ENCODE measurements at places on chromosomes 7 and 10.
A peak's percentile ranks its signal among the peaks of the same experiment; 100 is the strongest.

- H3K27me3 ChIP-seq: no peaks in the 10 kb centered on the region
- no peak for DNase-seq
- H3K36me3 ChIP-seq: no peaks in the 10 kb centered on the region
- H3K27ac ChIP-seq: no peak overlapping the region
Observed at GRCh38 chr7:153036396-153037063, 277.0 kb downstream of the ACTR3B start.

GRCh38 chr10:35416619-35417312, 80.5 kb downstream of the CCNY start:
- H3K4me1 ChIP-seq: peaks cover 54% of the 10 kb centered on the region
- no peak overlapping the region for H3K27ac ChIP-seq
- no peaks in the 10 kb centered on the region for H3K36me3 ChIP-seq

GRCh38 chr10:131841661-131842139, 59.1 kb upstream of the PPP2R2D start:
- no peak overlapping the region for H3K27ac ChIP-seq
- H3K36me3 ChIP-seq: no peaks in the 10 kb centered on the region
- no peak overlapping the region for H3K4me3 ChIP-seq
- DNase-seq: no peak
- H3K27me3 ChIP-seq: no peaks in the 10 kb centered on the region

DNA sequence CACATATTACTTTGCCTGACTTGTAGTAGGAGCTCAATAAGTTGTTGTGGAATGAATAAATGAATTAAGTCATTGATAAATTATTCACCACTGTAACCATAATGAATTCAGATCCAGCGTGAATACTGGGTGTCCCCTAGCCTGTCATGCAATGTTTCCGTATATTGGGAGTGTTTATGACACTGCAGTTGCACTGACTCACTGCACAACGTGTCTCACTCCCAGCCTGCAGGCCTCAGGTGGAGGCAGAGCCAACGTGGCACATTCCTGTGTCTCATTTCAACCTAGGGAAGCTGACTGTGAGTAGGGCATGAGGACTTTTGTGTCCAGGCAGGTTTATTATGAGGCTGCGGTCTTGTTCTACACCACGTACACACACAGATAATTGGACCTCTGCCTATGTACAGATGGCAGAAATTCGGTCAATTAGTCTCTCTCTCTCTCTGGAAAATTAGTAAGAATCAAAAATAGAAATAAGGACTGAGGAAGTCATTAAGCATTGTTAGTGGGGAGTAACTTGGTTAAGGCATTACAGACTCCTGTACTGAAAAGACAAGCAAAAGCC, 299.1 kb upstream of the IGFBP3 start:
- no peak overlapping the region for H3K27ac ChIP-seq
- no peaks in the 10 kb centered on the region for H3K27me3 ChIP-seq
- no peak overlapping the region for H3K4me3 ChIP-seq
- DNase-seq: no peak
- H3K36me3 ChIP-seq: no peaks in the 10 kb centered on the region

- no peak for DNase-seq
- no peak overlapping the region for H3K4me3 ChIP-seq
- H3K36me3 ChIP-seq: no peaks in the 10 kb centered on the region
- no peak overlapping the region for H3K27ac ChIP-seq
- H3K4me1 ChIP-seq: no peaks in the 10 kb centered on the region
Observed at GRCh38 chr10:129020651-129021330, 446.2 kb upstream of the MGMT start.

DNA sequence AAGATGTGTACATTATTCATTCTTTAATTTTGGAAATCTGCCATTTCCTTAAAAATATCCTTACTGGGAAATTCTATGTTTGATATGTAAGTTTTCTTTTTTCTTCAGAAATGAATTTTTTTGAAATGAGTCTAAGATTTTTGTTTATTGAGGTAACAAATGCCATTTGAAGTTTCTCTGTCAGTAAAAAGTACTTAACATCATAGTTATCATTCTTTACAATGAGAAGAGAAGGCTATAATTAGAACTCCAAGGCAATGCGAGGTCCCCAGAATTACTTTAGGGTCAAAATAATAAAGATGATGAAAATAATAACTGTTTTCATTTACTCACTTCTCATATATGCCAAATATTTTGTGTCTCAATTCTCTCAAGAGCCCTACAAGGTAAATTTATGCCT, 37.0 kb upstream of the RHOBTB1 start:
- no peaks in the 10 kb centered on the region for H3K36me3 ChIP-seq
- peaks cover 8% of the 10 kb centered on the region for H3K4me1 ChIP-seq
- H3K27ac ChIP-seq: no peak overlapping the region
- DNase-seq: no peak
- H3K4me3 ChIP-seq: no peak overlapping the region
- no peaks in the 10 kb centered on the region for H3K27me3 ChIP-seq

GRCh38 chr10:96507044-96507443, 6.7 kb downstream of the TLL2 start:
- H3K27ac ChIP-seq: no peak overlapping the region
- H3K4me3 ChIP-seq: no peak overlapping the region
- no peak for DNase-seq
- peaks cover 4% of the 10 kb centered on the region for H3K4me1 ChIP-seq

GRCh38 chr7:158061026-158061630, 526.5 kb downstream of the PTPRN2 start:
- no peak overlapping the region for H3K27ac ChIP-seq
- no peaks in the 10 kb centered on the region for H3K36me3 ChIP-seq
- no peaks in the 10 kb centered on the region for H3K27me3 ChIP-seq
- no peak overlapping the region for H3K4me3 ChIP-seq
- no peak for DNase-seq
- H3K4me1 ChIP-seq: peaks cover 13% of the 10 kb centered on the region

- no peak overlapping the region for H3K27ac ChIP-seq
- H3K4me3 ChIP-seq: no peak overlapping the region
- H3K36me3 ChIP-seq: peaks cover 35% of the 10 kb centered on the region
- DNase-seq: no peak
- H3K27me3 ChIP-seq: no peaks in the 10 kb centered on the region
- H3K4me1 ChIP-seq: no peaks in the 10 kb centered on the region
Observed at GRCh38 chr7:112782498-112782897, 7.7 kb downstream of the TMEM168 start.

- H3K36me3 ChIP-seq: peaks cover 3% of the 10 kb centered on the region
- peak within 1 kb of the TSS; percentile 94 for H3K4me3 ChIP-seq
- no peaks in the 10 kb centered on the region for H3K27me3 ChIP-seq
- H3K27ac ChIP-seq: peak within 1 kb of the TSS; percentile 94
Observed at GRCh38 chr7:155003092-155003375, at the start of gene PAXIP1. PAXIP1 (minus strand) TSS chr7:155003124; CDS start chr7:155002929, 195 bp downstream.

DNA sequence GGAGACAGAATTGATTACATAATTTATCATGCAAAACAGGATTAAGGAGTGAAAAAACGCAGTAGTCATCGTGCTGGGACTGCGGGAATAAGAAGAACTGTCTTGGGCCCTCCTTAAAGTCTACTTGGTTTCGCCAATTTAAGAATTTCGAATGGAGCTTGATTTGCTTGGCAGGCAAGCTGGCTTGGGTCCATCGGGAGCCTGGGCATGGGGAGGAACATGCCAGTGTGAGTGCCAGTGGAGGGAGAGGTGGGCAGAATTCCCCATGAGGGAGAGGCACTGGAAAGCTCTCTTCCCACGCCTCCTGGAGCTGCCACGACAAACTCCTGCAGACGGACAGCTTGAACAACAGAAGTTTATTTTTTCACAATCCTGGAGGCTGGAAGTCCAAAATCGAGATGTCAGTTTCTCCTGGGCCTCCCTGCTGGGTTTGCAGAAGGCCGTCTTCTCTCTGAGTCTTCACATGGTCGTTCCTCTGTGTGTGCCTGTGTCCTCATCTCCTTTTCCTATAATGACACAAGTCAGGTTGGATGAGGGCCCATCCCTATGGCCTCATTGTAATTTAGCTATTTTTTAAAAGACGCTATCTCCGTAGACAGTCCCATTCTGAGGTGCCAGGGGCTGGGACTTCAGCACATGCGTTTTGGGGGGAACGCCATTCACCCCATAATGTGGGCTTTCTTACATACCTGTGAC, 528.7 kb upstream of the DPP6 start:
- no peaks in the 10 kb centered on the region for H3K27me3 ChIP-seq
- DNase-seq: no peak

GRCh38 chr10:122549636-122550035, 10.9 kb upstream of the DMBT1 start:
- no peak overlapping the region for H3K4me3 ChIP-seq
- DNase-seq: no peak
- H3K36me3 ChIP-seq: no peaks in the 10 kb centered on the region
- H3K4me1 ChIP-seq: no peaks in the 10 kb centered on the region
- no peaks in the 10 kb centered on the region for H3K27me3 ChIP-seq

DNA sequence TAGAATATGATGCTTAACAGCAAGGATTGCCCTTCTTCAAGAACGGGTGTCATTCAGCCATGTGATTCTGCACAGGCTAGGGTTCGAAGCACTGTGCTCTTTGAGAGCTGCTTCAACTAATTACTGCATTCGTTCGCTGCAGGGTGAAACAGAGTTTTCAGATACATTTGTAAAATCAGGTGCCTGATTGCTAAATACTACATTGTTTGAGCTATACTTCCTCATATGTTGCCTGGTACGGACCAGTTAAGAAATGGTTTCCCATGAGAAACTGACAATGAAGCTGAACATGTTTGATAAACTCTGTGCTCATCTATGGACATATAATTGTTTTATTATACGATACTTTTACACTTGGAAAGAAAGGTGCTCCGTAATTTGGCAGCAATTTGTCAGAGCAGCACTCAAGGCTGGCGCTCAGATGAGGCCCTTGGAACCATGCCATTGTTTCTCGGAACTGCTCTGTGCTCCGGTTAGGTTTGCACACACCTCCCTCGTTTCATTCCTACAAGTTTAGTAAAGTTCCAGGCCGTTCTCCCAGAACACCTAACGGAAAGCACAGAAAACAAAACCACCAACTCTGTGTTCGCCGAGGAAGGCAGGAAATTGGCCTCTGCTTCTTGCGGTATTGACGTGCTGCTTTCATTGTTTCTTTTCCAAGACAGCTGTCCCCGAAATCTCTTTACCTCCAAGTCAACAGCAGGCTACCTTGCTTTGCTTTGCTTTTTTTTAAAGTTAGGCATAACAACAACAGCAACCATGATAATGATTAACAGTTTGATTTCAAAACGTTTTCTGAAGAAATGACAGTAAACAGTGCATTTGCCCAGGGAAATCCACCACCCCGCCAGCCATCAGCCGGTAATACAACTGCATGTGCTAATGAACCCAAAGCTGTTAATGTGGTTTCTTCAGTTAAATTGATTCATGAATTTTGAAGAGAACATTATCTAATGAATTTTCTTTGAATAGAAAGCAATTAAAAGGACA, 206.9 kb downstream of the EBF3 start:
- H3K36me3 ChIP-seq: no peaks in the 10 kb centered on the region
- no peak overlapping the region for H3K27ac ChIP-seq
- no peaks in the 10 kb centered on the region for H3K4me1 ChIP-seq
- no peaks in the 10 kb centered on the region for H3K27me3 ChIP-seq
- no peak overlapping the region for H3K4me3 ChIP-seq

GRCh38 chr7:38066391-38066790, 111.7 kb upstream of the STARD3NL start:
- no peak overlapping the region for H3K27ac ChIP-seq
- H3K4me1 ChIP-seq: no peaks in the 10 kb centered on the region
- H3K36me3 ChIP-seq: no peaks in the 10 kb centered on the region

DNA sequence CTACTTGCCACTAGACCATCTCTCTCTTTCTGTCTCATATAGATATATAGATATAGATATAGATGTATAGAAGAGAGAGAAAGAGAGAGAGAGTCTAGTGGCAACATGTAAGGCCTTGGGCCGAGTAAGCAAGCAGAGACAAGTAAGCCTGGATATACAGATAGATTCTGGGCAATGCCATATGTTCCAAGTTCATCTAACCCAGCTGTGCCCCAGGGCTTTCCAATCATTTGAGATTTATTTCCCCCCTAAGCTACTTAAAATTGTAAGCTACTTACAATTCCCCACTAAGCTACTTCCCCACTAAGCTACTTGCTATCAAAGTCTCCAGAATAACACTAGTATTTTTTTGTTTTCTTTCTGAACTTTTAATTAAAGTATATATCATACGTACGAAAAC, 1094.1 kb downstream of the DNAJB9 start:
- no peak overlapping the region for H3K27ac ChIP-seq
- no peak overlapping the region for H3K4me3 ChIP-seq
- no peaks in the 10 kb centered on the region for H3K27me3 ChIP-seq
- no peaks in the 10 kb centered on the region for H3K36me3 ChIP-seq
- peaks cover 3% of the 10 kb centered on the region for H3K4me1 ChIP-seq

DNA sequence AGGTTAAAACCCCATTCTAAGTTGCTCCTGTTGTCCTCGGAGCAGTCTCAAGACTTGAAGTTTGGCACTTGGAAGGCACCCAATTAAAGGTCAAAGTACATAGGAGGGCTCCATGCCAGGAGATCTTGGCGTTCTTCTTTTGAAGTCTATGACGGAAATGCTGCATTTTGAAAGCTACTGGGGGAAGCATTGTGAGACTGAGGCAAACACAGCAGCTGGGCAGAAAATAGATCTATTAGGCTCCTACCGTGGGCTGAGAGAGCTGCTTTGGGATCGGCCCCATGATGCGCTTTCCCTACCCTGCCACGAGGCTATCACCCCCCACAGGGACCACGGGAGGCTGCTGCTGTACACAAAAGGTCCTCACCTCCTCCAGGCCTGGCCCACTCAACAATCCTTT, 20.0 kb downstream of the KIAA1549 start:
- H3K27me3 ChIP-seq: no peaks in the 10 kb centered on the region
- no peak overlapping the region for H3K4me3 ChIP-seq
- peaks cover 5% of the 10 kb centered on the region for H3K4me1 ChIP-seq
- DNase-seq: no peak
- no peak overlapping the region for H3K27ac ChIP-seq

DNA sequence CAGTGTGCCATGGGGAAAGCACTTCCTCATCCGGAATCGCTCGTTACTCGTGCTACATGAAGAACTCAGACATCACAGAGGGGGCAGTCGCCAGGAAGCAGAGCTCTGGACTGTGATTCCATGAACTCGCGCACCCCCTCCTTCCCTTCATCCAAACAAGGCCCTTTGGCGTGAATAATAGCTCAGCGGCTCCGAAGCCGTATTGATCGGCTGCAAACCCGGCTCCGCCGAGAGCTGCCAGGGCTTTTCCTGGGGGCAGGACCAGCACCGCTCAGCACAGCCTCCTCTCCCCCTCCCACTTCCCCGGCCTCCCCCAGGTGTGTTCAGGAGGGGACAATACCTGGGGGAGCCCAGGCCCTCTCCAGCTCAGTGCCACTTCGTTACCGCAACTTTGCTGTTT, 129.0 kb upstream of the TCF7L2 start:
- H3K27ac ChIP-seq: no peak overlapping the region
- no peaks in the 10 kb centered on the region for H3K27me3 ChIP-seq
- no peak overlapping the region for H3K4me3 ChIP-seq
- no peaks in the 10 kb centered on the region for H3K36me3 ChIP-seq
- H3K4me1 ChIP-seq: peaks cover 11% of the 10 kb centered on the region

GRCh38 chr10:80760914-80761371, 223.2 kb downstream of the SH2D4B start:
- H3K27me3 ChIP-seq: no peaks in the 10 kb centered on the region
- DNase-seq: no peak
- no peaks in the 10 kb centered on the region for H3K4me1 ChIP-seq
- no peak overlapping the region for H3K4me3 ChIP-seq
- H3K36me3 ChIP-seq: no peaks in the 10 kb centered on the region

- peaks cover 10% of the 10 kb centered on the region for H3K36me3 ChIP-seq
- H3K4me3 ChIP-seq: peak overlapping the region; percentile 75
- H3K27me3 ChIP-seq: no peaks in the 10 kb centered on the region
- H3K4me1 ChIP-seq: no peaks in the 10 kb centered on the region
- DNase-seq: peak; percentile 50
Observed at GRCh38 chr10:98446151-98446660, 529 bp downstream of the HPS1 start.
